NCI-H187 (cell line): ENCODE measurements at places on chromosomes 3 and 15.
A peak's percentile ranks its signal among the peaks of the same experiment; 100 is the strongest.

- no peak for DNase-seq
These were observed 45.1 kb downstream of the CMTM7 start for GRCh38 chr3:32436816-32437189.

GRCh38 chr3:189936201-189936945, 184.3 kb downstream of the P3H2 start:
- no peak for DNase-seq

- DNase-seq: no peak
These were observed 47.0 kb upstream of the RARB start for GRCh38 chr3:25381083-25381482.

- DNase-seq: no peak
These were observed 49.8 kb downstream of the PPCDC start for GRCh38 chr15:75073197-75073596.

DNA sequence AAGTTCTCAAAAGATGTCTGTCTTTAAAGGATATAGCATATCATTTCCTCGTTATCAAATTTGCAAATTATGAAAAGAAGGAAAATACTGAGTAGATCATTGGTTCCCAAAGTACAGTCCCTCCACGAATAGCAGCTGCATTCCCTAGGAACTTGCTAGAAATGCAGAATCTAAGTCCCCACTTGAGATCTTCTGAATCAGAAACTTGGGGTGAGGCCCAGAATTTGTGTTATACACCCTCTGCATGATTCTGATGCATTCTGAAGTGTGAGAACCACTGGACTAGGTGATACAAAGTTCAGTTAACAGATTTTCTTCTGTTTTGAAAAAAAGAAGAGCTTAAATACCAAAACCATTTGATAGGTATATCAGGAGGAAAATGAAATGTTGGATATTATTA, 77.1 kb downstream of the SLC25A26 start:
- DNase-seq: no peak

- DNase-seq: peak; percentile 29
These were observed 44.8 kb upstream of the TLE3 start for GRCh38 chr15:70142322-70143191.

DNA sequence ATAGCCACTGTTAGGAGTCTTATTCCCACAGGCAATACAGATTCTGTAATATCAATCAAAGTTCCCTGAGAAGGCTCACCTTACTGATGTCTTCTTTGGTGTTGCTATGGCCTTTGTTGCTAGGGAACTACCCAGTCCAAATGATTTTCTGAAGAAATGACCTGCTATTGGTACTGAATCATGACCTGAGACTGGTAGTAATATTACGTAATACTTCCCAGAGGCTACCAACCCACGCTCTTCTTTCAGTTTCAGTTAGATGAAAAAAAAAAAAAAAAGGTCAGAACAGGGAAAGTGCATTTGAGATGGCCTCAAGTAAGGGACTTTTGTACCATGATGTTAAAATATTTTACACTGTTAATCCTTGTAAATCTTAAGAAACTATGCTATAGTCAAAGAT, 1092.5 kb upstream of the EPHA6 start:
- DNase-seq: no peak

GRCh38 chr15:74540161-74540760, 759 bp upstream of the ARID3B start:
- DNase-seq: no peak

DNA sequence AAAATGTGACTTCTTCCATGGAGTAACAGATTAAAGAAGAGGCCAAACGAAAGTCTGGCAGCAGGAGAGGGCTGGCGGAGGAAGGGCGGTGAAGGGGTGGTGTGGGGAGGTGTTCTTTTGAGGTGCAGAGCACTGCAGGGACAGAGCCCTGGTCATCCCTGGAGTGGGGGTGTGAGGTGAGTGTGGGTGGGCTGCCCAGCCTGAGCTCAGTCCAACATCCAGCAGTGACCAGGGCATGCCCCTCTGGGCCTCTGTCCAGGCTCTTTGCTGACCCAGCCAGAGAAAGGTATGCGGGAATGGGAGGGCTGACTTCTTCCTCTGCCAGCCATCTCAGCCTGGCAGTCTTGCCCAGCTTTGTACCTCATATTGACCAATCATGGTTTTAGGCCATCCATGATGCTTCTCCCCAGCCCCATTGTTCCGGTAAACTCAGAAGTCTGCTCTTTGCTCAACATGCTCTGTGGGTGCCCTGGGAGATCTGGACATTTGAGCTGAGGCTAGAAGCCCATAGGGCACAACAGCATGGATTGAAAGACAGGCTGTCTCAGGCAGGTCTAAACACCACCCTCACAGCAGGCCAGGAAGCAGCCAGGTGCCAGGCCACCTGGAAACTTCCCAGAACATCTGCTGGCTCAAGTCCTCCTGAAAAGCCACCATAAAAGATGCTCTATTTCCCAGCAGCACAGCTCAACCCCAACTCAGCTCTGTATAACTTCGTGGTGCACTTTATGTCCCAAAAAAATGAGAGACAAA, 25.9 kb upstream of the CXCR6 start:
- no peak for DNase-seq

- DNase-seq: no peak
These were observed 22.5 kb downstream of the TM4SF18 start for GRCh38 chr3:149310796-149311534.

- no peak for DNase-seq
These were observed 45.1 kb downstream of the COLQ start for GRCh38 chr3:15476378-15476777.

- DNase-seq: no peak
These were observed 204.0 kb downstream of the UBE3A start for GRCh38 chr15:25234831-25235230.

GRCh38 chr3:43764471-43764870, 73.7 kb downstream of the ABHD5 start:
- DNase-seq: no peak

DNA sequence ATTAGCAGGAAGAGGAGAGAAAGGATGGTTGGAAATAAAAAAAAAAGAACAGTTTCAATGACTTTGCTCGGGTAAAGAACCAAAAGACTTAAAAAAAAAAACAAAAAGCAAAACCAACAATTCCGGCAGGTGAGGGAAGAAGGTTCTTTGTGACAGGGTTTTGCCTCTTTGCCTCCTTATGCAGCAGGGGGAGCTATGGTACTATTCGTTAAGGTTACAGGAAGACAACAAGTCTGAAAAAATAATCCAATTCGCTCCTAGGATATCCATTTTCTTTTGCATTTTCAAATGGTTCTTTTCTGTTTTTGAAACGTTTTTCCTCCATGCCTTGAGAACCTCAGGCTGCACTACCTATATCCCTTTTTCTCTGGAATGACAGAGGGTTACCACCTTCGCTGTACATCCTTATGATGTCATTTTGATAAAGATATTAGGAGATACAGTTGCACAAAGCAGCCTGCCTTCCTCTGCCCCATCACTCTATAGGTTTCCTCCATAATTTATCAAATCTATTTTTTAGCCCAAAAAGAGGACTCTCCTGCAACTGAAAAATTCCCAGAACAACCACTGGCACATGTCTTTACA, 55.0 kb downstream of the CFAP20DC start:
- DNase-seq: peak; percentile 5

DNA sequence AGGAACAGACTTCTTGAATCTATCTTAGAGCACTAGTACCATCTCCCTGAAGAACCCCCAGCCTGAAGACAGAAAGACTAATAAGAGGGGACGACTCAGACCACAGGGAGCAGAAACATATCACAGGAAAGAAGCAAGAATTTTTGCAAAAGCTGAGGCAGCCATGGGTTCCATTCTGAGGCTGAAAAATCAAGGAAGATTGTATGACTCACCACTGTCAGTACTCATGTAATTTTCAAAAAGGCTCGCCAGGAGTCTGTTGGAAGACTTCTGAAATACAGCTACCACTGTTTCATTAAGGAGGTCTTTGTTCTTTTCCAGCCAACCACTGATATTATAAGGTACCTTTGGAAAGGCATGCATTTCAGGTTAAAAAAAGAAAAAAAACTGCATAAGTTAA, 47.5 kb downstream of the MYH15 start:
- DNase-seq: no peak

DNA sequence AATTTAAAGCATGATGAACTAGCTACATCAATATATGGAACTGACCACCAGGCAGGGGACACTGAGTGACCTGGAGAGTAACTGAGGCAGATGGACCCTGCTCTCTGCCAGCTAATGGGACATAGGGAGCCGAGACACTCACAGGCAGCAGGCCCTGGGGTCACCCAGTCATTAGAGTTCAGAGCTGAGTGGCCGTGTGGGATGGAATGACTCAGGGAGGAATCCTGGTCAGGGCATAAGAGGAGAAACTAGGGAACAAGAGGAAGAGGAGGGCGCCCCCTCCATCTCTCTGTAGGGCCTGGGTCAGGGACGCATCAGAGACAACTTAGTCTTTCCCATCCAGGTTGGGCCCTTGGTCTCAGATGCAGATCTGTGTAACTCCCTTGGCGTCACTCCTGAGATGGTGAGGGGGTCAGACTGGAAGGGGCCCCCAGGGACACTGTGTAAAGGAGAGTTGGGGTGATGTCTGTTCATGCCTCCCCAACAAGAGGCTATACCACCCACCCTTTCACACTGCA, 39.8 kb downstream of the CCDC12 start:
- DNase-seq: no peak

DNA sequence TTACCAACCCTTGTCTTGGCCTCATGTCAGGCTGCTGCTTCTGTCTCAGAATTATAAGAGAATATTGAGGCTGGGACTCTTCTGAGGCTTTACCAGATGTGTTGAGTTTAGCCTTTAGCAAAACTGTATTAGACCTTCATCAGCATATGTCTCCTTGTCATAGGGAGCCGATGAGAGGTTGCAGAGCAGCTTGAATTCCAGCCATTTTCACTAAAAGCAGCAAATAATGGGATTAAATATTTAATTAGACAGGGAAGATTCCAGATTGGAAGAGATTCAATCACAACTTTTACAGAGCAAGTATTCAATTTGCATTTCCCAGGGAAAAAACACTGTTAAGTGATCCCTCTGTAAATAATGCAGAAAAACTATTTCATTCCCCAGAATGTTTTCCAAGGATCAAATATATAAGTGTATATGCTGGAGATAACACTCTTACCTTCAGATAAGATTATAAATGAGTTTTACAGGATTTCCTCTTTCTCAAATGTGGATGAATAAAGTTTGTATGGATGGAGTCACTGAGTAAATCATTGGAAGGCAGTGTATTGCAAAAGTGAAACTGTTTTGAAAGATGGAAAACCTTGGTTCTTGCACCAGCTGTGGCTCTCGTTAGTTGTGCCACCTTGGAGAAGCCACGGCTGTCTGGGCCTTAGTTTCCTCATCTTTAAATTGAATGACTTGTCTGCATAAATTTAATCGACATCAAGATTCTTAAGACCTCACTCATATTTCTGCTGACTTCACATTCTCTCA, 466.4 kb upstream of the SGO1 start:
- no peak for DNase-seq

GRCh38 chr3:185070491-185071286, 82.2 kb downstream of the C3orf70 start:
- DNase-seq: no peak

GRCh38 chr3:77412021-77412438, 372.1 kb downstream of the ROBO2 start:
- DNase-seq: no peak

DNA sequence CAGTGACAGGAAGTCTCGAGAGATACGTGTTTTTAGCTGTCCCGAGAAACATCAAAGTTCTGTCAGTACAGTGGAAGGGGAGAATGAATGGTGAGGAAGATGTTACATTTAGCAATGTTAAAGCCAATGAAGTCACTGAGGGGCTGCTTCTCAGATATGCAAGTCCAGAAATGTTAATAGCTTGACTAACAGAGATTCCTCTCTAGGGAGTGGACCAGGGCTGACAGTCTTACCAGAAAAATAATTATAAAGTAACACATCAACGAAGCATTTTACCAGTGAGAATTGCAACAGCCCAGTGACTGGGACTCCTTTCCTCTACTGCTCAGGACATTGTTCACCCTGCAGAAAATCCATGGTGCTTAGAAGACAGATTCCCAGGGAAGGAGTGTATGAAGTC, 23.9 kb downstream of the GALNT15 start:
- no peak for DNase-seq
